ENCODE measurements at places on chromosomes 5 and 9.

DNA sequence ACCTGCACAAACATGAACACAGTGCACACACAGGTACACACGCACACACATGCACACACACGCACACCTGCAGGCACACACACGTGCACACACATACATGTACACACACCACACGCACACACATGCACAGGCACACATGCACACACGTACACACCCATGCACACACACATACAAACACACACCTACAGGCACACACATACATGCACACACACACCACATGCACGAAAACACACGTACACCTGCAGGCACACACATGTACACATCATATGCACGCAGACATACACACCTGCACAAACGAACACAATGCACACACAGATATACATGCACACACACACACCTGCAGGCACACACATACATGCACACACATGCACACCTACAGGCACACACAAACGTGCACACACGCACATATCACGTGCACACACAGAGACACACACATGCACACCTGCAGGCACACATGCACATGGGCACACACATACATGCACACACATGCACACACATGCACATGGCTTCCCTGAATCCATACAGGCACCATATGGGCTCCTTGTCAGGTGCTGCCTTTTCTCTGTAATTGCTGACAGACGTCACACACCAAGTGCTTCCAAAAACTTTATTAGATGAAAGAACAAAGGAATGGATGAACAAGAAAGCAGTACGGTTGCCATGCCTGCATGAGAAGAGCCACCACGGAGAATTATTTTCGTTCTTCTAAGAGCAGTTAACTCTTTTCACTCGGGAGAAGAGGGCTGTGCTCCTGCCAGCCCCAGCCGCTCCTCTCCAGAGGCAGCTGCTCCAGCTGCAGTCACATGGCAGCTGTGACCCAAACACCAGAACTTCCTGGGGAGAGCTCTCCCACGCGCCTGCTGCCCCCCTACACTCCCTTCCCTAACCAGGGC lies 57.2 kb downstream of the EXD3 start:
- no peak for DNase-seq

DNA sequence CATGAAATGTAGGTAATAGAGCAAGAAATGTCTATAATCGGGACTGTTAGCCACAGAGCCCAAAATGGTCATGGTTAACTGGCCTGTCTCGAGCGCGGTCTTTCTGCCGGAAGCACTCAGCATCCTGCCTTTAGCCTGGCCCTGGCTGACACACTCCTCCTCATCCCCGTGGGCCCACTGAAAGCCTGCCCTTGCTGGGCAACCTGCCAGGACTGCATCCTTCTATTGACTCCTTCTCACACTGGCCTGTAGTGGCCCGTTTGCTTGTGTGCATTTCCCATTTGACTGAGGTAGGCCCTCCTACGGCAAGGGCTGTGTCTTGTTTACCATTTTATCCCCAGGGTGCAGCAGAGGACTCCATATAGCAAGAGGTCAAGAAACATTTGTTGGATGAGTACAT lies 215.7 kb downstream of the ATPSCKMT start:
- no peak for DNase-seq

DNA sequence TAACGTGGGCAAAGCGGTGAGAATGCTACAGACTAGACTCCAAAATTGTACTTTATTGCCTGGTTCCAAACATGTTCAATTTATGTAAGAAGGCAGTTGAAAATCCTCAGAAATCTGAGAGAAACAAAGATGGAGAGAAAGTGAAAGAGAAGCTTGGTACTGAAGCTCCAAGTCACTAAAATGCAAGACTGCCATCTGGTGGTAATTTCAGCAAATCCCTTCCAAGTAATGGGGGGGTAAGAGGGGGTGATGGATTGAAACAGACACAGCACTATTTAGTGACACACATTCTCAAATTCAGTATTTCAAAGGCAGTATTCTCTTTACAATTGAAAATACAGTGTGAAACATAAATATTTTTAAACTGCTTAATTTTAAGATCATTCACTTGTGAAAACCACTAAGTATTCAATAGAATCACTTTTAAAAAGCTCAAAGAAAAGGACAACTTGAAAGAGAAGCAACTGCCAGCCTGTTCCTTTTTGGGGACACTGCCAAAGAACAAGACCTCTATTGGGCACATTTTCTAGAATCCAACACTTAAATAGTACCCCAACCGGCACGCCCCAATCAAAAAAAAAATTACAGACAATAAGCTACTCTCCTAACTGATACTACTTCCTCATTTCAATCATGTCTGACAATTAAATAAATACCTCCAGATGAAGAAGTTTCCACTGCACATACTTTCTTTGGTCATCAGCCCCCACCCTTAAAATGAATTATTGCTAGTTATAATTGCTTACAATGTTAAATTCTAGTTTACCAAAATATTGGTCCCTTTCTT lies 131.5 kb downstream of the AGTPBP1 start:
- DNase-seq, result peak; percentile 12

DNA sequence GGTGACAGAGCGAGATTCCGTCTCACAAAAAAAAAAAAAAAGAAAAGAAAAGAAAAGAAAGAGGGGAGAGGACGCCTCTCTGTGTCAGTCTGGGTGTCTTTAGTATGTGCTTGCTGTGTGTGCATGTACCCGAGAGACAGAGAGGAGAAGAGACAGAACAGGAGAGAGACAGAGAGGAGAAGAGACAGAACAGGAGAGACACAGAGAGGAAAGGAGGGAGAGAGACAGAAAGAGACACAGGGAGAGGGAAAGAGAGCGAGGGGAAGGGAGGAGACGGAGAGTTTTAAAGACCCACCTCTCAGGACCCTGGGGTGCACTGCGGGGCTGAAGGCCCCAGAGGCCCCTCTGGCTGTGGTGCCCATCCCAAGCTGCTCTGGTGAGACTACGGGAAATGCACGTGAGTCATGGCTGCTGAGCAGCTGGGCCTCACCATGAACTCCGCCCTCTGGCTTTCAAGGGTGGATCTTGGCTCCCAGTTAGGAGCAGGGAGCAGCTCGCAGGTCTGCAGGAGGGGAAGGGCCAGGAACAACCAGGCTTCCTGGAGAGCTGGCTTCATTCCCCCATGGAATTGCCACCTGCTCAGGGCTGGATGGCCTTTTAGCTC lies 7.9 kb downstream of the SLC6A3 start:
- DNase-seq, result no peak

DNA sequence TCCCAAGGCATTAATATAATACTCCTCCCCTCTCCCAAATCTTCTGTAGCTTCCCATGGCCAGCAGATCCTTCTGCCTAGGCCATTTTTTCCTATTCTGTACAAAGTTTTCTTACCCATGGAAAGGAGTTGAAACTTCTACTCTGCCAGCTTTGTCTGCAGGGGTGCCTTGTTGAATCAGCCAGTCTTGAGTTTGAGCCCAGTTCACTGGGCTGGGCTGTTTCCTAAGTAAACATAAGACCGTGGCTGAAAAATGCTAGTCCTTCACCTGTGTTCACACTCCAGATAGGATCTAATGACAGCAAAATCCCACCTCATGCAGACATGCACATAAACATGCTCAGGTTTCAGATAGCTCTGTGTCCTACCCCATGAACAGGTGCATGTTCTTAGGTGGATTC lies 10.4 kb downstream of the TEX48 start:
- DNase-seq, result no peak

- no peak for DNase-seq
These were observed 266.6 kb upstream of the GAS1 start for GRCh38 chr9:87213948-87214347.

DNA sequence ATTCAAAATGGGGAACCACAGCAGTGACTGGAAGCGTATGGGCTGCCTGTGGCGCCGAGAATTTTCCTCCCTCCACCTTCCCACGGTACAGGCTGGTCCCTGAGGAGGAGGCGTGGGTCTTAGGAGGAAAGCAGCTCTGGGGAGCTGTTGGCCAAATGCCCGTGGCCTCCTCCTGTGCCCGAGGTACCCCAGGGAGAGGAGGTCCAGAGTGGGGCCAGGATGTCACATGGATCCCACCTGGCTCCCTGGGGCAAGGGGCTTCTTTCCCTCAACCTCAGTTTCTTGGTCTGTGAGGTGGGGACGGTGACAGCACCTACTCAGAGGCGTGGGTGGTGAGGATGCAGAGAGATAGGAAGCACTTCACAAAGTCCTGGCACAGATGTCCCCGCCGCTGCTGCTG lies 16.5 kb downstream of the PRRX2 start:
- no peak for DNase-seq
